Activated T-cell treated with anti-CD3 and anti-CD28 coated beads for 1 hour (primary cell): ENCODE measurements at places on chromosomes 3 and 15.
A peak's percentile ranks its signal among the peaks of the same experiment; 100 is the strongest.

GRCh38 chr3:174233511-174233910, 625.6 kb upstream of the NAALADL2 start:
- DNase-seq = no peak

GRCh38 chr15:58889363-58889762, 44.1 kb downstream of the SLTM start:
- no peak for DNase-seq

DNA sequence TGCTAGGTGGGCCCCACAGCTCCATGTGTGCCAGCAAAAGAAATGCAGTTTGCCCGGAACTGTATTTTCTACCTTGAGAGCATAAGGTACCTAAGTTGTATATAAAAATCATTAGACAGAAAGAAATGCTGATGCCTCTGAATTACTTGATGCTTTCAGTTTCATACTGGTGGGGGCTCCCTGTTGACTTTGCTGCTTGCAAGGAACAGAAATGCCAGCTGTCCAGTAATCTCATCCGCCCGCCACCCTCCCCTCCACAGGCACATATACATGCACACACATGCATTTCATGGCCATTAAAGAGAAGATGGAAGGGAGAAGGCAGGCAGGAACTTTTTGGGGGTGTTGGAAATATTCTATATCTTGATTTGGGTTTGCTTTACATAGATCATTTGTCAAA, 38.4 kb downstream of the LIMD1 start:
- DNase-seq = no peak

- DNase-seq = no peak
These were observed 20.1 kb downstream of the USP13 start for GRCh38 chr3:179672918-179673317.

GRCh38 chr3:196518966-196519717, 4.0 kb upstream of the SMCO1 start:
- DNase-seq = peak; percentile 32

GRCh38 chr3:152222327-152222726, 46.4 kb upstream of the MBNL1 start:
- DNase-seq = no peak

DNA sequence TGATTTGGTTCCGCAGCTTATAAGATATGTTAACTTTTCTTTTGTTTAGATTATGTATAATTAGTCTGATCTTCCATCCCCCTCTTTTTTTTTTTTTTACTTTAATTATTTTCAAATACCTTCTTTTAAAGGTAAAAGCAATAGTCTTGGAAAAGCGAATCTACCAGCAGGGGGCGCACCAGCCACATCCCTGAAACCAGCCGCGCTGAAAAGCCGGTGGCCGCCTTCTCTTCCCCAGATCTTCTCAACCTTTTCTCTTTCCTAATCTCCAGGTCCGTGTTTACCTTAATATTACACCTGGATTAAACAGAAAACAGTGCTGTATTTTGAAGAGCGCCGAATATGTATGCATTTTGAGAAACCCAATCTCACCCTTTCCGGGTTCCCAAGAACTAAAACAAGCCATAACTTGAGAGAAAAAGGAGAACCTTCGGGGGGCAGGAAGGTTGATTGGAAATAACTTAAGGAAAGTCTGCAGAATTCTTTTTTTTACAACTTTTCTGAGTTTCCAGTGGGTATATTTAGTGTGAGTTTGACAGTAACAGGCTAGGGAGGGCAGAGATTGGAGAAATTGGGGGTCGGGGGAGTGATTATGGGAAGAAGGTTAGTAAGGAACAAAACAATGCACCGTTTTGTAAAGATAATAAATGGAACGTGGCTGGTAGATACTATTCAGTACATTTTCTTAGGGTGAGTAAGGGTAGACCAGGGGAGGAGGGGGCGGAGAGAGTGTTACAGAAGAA, 2.0 kb upstream of the SOX2 start:
- DNase-seq = peak; percentile 52

DNA sequence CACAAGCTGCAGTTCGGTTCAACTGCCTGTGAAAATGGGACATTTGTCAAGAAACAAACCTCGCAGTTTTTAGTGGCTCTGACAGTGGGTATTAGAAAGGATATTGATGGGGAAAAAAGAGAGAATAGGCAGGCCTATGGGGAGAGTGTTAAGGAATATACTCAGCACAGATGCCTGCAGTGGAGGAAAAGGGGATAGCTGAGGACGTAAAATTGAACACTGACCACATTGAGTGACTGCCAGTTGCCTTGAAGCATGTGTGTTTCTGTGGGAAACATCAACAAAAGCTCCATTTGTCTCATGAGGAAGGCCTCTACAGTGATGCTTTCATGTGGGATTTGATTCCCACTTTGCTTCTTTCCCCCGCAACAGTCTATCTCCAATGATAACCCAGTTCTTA, 1042.1 kb downstream of the TUSC7 start:
- no peak for DNase-seq

DNA sequence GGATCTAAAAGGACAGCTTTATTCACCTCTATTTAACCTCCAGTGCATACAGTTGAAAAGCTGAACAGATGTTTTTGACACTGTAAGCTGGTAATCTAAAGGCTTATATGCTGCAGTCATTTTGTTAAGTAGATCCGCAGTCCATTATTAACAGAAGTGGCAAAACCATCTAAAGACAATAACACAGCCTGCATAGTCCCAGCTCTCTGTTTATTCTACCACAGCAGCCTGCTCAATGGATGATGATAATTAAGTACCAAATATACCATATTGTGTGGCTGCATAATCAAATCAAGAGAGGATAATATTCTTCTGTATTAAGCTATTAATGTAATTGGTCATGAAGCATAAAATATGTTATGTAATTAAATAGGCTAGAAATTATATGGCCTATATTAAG, 207.1 kb downstream of the MEIS2 start:
- no peak for DNase-seq

DNA sequence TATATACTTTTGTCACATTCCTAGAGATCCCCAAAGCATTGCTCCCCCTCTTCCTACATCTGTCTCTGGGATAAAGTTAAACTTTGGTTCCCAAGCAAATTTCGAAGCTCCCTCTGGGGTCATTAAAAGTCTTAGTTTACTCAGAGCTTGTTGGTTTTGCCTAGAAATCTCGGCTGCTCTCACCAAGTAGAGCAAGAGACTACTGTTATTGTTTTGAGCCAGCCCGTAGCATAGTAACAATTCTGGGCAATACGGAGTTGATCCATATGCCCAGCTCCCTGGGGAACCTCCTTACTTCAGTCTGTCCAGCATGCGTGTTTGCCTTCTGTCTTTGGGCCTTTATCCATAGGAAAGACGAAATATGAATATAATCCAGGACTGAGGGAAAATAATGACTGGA, 10.0 kb upstream of the P3H2 start:
- DNase-seq = no peak

GRCh38 chr15:39211108-39211979, 369.5 kb upstream of the THBS1 start:
- no peak for DNase-seq

GRCh38 chr3:143977341-143978262, 6.0 kb downstream of the DIPK2A start:
- DNase-seq = no peak

DNA sequence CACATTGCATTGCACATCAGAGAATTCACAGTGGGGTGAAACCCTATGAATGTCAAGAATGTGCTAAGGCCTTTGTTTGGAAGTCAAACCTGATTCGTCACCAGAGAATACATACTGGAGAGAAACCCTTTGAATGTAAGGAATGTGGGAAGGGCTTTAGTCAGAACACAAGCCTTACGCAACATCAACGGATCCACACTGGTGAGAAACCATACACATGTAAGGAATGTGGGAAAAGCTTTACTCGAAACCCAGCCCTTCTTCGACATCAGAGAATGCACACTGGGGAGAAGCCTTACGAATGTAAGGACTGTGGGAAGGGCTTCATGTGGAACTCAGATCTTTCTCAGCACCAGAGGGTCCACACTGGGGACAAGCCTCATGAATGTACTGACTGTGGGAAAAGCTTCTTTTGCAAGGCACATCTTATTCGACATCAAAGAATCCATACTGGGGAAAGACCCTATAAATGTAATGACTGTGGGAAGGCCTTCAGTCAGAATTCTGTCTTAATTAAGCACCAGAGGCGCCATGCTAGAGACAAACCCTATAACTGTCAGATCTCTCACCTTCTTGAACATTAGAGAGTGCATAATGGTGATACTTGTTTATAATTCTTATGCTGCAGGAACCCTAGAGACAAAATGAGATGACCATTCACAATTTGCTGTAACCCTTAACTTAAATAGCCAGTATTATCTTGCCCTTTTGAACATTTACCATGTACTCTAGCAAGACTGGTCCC, 9.0 kb downstream of the ZNF662 start:
- DNase-seq = no peak
